ENCODE measurements at places on chromosomes 4 and X.

DNA sequence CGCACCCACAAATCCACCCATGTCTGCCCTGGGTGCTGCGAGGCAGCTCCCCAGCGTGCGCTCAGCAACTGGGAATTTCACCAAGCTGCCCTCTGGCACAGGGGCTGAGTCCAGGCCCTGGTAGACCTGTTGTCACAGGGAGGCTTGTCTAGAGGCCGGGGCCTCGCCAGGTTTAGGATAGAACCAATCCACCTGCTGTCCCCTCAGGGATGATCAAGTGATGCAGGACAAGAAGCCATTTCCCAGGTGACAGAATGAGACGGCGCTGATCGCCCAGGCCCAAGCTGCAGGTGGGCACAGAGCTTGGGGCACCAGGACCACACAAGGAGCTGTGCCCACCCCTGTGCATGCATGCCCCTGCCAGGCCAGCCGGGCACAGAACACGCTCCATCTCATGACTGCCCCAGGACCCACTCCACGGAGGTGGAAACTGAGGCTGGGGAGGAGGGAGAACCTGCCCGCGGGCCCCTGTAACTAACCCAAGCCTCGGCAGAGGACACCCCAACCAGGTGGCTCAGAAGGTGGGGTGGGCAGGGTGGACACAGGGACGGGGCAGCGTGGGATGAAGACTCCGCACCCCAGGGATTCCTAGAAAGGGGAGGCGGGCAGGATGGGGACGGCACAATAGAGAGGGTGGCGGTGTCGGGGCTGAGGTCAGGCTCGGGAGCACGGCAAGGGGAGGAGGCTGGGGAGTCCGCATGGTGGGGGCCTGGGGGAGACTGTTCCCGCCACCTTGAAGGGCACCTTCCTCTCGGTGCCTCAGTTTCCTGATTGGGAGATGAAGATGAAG is 78.0 kb downstream of the ZFYVE28 start:
- DNase-seq, result no peak

- no peak for DNase-seq
These were observed 6.9 kb downstream of the SLC10A7 start for GRCh38 chr4:146514651-146515357.

DNA sequence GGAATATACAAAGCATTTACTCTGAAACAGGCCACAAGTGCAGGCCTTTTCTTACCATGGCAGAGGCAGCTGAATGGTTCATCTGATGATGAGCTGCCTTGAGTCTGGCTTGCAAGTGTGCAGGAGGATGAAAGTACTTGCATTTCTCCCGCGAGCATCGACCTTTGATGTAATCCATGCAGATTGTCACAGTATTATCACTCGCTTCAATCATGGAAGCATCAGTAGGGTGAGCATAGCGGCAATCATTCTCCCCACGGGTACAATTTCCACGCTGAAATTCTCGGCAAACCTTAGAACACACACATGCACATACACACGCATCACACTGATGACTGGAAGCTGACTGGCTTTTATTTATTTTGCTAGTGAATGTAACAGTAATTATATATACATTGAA is 98.0 kb downstream of the MBNL3 start:
- DNase-seq, result no peak

- no peak for DNase-seq
These were observed 16.8 kb downstream of the ANXA5 start for GRCh38 chr4:121679951-121680350.

- DNase-seq, result no peak
These were observed 58.3 kb downstream of the ATP10D start for GRCh38 chr4:47543331-47543730.

DNA sequence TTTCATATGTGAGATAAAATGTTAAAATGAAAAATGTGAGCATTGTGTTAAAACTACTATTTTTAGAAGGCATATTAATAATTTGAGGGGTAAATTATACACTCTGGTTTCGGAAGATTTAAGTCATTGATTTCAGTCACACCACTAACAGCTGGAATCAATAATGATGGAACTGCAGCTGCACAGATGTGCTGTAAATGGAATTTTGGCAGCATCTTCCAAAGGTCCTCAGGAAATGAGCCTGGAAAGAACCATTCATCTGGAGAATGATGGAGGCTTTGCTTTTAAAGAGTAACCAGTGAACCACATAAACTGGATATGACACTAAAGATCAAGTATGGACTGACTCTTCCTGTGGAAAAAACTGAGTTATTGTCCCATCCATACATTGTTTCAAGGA is 759.0 kb upstream of the EPHA5 start:
- no peak for DNase-seq

DNA sequence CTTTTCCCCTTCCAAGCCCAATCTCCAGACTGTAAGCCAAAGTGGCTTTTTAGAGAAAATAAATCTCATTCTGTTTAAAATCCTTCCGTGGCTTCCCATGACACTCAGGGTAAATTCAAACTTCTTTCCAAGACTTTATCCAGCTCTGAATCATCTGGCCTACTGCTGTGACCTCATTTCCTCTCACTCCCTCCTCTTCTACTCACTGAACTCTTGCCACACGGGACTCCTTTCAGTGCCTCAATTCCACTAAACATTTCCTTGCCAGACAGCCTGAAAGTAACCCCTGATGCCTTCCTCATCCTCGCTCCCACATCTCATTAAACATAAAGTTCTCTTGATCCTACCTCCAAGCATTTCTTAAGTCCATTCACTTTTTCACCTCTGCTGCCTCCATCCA is 27.8 kb upstream of the RNF128 start:
- no peak for DNase-seq

- no peak for DNase-seq
These were observed 54.0 kb upstream of the CHRNA9 start for GRCh38 chr4:40281099-40281498.

DNA sequence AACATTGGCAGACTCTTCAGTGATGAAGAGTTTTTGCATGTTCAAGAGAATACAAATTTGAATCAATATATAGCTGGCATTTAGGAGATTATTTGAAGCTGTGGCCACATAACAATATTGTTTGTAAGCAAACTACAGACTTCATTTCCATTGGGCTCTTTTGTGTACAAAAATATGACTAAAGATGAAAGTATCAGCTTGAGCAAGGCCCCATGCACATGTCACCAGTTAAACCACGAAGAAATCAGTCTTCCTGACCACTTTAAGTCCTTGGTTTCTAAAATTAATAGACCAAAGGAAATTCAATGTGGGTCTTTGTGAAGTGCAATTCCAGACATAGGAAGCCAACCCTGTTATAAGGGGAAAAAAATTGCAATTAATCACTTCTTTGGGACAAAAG is 1664.6 kb upstream of the ADGRL3 start:
- no peak for DNase-seq
